ENCODE measurements at places on chromosomes 6 and 20. TPM values are rescaled to one million over a fixed set of nuclear protein-coding genes. Genes with fewer than 3 reads are reported as not detected.

DNA sequence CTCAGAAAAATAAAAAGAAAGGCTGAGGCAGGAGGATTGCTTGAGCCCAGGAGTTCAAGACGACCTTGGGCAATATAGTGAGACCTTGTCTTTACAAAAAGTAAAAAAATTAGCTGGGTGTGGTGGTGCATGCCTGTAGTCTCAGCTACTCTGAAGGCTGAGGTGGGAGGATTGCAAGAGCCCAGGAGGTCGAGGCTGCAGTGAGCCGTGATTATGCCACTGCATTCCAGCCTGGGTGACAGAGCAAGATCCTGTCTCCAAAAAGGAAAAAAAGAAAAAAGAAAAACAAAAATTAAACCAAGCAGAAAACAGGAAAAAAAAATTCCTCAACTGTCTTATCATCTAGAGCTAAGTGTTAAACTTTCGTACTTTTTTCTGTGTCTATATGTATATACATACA lies 12.4 kb upstream of the SRSF3 start:
- no peak overlapping the region for H3K27ac ChIP-seq
- H3K4me3 ChIP-seq, result no peak overlapping the region
- H3K27me3 ChIP-seq, result no peaks in the 10 kb centered on the region
- DNase-seq, result no peak

GRCh38 chr6:17998003-17998402 lies 10.6 kb upstream of the KIF13A start:
- H3K36me3 ChIP-seq, result no peaks in the 10 kb centered on the region
- H3K4me3 ChIP-seq, result no peak overlapping the region
- H3K27ac ChIP-seq, result no peak overlapping the region
- no peaks in the 10 kb centered on the region for H3K27me3 ChIP-seq

The HCRTR2 gene
- not detected for total RNA-seq

The SIRPD gene
- not detected for total RNA-seq

The TXLNB gene
- 172 TPM for total RNA-seq
